Stimulated activated CD4-positive, alpha-beta T cell treated with anti-CD3 and anti-CD28 coated beads, Interleukin-1b, Interleukin-23, amount 100 ng/mL, for 1 hour (primary cell): ENCODE measurements at places on chromosomes 2 and 18.

DNA sequence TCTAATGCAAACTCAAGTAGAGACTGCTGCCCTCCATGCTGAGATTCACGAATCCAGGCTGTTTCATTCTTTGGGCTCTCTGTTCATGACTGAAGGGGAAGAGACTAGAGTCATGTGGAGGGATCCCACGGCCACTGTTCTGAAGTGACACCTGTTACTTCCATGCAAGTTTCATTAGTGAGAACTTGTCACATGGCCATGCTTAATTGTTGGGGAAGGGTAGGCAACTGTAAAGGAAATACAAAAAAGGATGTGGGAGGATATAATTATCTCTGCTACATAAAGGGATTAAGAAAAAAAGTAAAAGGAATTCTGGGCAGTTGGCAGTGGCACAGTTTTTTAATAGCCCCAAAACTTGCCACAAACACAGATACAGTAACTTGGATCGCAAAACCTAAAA lies 28.0 kb upstream of the PSME4 start:
- DNase-seq, result no peak

GRCh38 chr2:2793925-2794560 lies 463.0 kb upstream of the MYT1L start:
- no peak for DNase-seq

- no peak for DNase-seq
Observed at GRCh38 chr18:33123862-33124518, 316.5 kb downstream of the CCDC178 start.

DNA sequence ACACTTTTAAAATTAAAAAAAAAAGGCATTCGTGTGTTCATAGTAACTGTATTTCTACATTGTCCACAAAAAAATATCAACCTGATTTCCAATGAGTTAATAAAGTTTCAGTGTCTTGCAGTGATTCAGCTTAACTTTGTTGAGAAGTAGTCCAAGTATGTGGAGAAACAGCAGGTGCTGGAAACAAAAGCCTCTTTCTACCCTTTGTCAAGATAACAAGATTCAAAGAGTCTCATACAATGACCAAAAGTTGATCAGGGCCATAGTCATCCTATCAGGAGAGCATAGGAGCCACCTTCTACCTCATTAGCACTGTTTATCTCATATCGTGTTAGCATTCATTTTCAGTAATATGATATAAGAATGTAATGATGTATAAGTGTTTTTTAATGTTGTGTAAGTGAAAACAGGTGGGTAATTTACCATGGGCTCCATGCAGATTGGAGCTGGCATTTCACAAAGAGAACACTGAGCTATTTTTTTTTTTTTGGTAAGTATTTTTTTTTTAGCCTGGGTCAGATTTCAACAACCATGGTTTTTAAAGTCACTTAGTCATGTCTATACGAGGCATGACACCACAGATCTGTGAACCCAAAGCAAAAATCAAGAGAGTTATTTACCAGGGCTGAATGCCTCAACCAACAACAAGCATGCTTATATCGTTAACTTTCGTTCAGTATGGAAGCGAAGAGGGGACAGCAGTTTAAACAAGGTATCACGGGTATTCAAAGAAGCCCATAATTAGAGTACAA lies 165.0 kb upstream of the ZNF521 start:
- DNase-seq, result no peak

GRCh38 chr2:205734436-205735037 lies 52.2 kb downstream of the NRP2 start:
- DNase-seq, result no peak

DNA sequence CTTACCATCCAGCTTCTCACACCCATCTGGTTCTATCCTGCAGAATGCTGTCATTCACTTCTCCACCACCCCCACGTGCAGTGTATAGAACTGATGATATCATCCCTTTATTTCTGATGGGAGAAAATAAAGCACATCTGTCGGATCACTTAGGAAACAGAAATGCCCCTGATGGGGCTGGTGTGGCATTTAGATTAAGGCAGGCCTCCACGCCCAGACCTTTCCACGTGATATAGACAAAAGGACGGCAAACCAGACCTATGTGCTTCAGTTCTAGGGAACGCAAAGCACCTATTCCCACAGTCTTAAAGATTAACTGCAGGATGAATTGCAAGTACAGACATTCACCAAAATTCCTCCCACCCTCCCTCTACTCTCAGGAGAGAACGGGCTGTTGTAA lies 27.6 kb upstream of the CABLES1 start:
- no peak for DNase-seq

GRCh38 chr2:215420471-215420935 lies 15.4 kb downstream of the FN1 start:
- DNase-seq, result no peak

DNA sequence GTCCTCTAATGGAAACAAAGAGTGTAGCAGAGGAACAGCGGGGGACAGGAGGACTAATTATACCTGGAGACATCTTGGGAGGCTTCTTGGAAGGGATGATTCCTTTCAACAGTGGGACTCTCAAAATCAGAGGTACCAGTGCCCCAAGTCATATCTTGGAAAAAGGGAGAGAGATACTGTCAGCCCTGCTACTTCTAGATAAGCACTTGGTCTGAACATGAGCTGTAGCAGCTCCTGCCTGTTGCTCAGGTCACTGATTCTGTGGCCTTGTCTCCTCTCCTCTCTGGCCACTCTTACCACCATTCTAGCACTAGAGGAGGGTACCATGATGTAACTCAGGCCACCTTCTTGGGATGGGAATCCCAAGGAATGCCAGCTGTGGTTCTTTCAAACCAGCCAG lies 54.5 kb downstream of the MFSD6 start:
- DNase-seq, result no peak

DNA sequence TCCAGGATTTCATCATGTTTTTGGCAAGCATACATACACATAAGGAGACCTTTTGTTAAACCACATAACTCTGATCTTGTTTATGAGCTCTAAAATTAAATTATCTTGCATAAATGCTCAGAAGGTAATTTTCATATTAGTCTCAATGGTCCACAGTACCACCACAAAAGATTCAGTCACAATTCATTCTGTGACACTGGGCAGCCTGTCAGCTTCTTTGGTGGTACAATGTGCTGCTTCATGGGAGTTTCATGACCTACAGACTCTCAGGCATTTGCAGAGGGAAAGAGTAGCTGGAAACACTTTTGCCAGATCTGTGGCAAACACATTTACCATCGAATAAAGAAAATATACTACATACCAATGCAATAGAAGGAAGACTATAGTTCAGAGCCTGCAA lies 51.3 kb upstream of the ZNF397 start:
- DNase-seq, result no peak

GRCh38 chr18:77124452-77124922 lies 8.1 kb downstream of the MBP start:
- no peak for DNase-seq

DNA sequence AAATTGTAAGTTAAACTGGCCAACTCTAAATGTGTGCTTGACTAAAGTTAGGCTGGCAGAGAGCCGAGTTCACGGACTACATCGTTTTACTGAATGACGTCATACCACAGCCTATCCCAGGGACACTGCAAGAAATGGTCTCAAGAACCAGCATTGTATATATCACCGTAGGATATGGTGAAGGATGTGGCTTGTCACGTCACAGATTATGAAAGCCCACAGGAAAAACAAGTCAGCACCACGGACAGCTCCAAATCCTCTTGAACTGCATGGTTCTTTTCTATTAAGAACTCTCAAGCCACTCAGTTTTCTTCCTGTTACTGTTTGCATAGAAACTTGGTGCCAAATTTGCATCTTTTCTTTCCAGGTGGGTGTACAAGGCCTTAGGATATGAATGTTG lies 85.1 kb upstream of the ACAA2 start:
- DNase-seq, result peak; percentile 5

- DNase-seq, result no peak
Observed at GRCh38 chr2:188430705-188431104, 139.0 kb downstream of the GULP1 start.

- DNase-seq, result peak; percentile 4
Observed at GRCh38 chr2:119753041-119753929, 6.4 kb upstream of the PTPN4 start.

DNA sequence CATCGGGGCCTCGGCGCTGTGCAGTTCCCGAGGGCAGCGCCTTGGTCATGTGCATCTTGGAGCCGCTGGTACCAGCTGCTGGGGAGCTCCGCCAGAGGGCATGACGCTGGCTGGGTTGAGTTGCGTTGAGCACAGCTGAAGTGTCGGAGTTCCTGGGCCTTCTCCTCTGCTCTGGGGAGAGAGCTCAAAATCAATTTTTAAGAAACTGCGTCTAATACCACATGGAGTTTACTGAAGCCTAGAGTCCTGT lies 48.7 kb downstream of the GREB1 start:
- no peak for DNase-seq

DNA sequence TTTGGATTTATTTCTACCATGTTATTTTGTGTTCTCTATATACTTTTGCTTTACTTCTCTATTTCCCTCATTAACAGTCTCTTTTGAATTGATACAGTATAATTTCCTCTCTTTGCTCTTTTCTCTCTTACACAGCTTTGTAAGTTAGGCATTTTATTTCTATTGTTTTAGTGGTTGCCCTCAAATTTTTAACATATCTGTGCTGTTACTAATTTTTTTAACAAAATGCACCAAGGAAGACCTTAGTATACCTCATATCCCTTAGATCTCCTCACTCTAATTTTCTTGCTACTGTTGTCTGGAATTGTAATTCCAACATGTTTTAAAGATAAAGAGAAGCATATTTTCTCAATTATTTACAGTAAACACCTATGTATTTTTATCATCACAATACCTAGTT lies 416.8 kb upstream of the SLC14A2 start:
- DNase-seq, result no peak

DNA sequence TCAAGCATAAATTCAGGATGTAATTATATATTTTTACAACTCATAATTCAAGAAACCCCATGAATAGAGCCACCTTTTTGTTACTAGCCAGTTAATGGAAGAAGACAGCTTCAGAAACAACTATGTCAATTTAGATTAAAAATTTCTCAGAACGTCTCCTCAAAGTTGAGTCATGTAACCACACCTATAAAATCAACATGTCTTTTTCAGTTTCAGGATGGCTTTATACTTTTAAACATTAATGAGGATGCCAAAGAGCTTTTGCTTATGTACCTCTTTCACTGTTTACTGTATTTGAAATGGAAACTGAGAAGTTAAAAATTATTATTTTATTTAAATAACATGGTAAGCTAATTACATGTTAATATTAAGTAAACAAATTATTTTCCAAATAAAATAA lies 280.1 kb downstream of the PTH2R start:
- DNase-seq, result no peak

DNA sequence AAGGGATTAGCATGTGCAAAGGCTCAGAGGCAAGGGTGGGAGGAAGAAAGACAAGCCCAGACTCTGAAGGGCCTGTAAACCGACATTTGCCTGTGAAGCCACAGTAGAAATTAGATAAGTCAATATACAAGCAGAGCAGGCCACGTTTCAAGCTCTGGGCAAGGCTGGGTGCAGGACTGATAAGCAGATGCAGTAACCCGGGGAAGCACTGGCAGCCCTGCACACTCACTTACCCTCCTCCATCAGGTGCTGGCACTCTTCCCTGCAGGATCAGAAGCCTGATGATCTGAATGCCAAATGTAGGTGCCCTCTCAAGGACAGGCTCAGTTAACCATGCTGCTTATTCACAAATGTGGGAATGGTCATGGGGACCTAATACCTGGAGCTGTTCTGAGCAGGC lies 46.3 kb upstream of the RAB12 start:
- DNase-seq, result no peak

DNA sequence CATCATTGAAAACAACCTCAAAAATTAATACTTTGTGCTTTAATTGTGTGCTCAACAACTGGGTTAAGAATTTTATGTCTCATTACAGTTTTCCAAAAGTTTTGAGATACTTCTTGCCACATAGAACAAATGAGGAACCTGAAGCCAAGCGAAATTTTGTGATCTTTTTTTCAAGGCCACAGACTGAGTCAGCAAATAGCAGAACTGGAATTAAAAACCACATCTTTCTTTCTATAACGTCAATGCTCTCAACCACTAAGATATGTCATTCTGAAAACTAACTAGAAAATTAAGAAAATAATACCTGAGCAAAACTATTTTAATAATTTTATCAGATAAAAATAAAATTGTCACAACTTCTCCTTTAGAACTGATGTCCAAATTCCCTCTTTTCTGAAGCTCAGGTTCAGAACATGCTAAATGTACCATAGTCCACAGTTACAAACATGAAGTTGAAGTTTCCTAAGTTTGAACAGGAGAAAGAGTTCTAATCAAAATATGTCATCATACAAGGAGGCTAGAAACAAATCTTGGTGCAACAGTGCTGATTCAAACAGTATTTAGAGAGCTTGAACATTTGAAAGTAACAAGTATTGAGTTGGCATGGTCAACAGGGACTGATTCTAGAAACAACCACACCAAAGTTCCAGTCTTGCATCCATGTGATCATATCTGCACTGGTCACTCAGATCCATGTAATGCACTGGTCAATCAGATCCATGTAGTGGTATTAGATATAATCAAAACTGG lies 27.6 kb upstream of the CALCRL start:
- DNase-seq, result no peak

DNA sequence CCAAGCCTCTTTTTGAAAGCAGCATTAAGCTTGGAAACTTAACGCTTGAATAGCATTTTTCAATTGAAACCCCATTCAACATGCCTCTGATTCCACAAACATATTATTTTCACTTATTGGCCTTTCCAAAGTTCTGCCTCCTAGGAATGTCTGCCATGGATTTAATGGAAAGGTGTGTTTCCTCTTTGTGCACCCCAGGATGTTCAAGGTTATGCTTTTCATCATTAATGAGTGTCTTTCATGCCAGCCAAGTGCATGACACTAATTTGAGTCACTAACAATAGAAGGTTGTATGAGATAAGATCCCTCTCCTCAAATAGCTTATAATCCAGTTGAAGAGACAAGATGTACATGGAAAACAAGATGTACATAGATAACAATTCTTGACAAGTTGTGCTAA lies 84.7 kb downstream of the ALPK2 start:
- DNase-seq, result no peak

- no peak for DNase-seq
Observed at GRCh38 chr2:135183822-135184221, 131.7 kb downstream of the RAB3GAP1 start.

DNA sequence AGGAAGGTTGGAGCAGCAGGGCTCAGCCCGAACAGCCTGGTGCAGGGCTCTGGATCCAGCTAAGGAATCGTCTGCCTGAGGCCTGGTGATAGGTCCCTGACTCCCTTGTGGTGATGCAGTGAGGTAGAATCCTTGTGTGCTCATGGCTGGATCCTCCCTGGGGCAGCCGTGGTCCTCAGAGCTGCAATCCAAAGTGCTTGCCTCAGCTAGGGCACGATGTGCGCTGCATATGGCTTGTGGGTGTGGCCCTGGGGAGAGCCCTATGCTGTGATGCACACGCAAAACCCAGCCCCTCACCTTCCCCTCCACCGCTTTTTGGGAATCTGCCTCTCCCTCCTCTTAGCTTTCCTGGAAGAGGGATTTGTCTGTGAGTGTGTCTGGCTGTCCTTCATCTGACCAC lies 142.2 kb downstream of the DYSF start:
- DNase-seq, result no peak

DNA sequence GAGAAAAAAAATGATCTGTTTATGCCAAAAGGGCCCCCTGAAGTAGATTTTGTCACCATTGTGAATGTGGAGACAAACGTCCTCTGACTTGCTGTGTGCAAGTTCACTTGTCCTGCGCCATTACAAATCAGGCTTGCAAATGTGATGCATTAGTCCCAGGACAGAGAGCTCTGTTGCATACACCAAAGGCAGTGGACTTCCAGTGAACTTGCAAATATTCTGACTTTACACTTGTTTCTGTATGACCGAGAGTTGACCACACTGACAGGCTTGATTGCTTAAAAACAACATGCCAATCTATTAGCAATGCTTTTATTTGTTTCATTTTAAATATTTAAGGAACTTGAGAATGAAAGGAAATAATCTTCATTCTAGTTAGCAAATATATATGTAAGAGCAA lies 293.2 kb downstream of the PLCL1 start:
- DNase-seq, result no peak
